Lung (tissue), 17 donors: ENCODE measurements at places on chromosomes 13 and 19. TPM values are rescaled to one million over a fixed set of nuclear protein-coding genes. Genes with fewer than 3 reads are reported as not detected.

Gene PRKCG
- not detected for polyA plus RNA-seq

Gene BCL2L12
- polyA plus RNA-seq = 18.3 TPM

Gene ZNF583
- 1.3 TPM for polyA plus RNA-seq

Gene METTL21C
- polyA plus RNA-seq = not detected

Gene KISS1R
- polyA plus RNA-seq = 0.13 TPM

Gene SMIM24
- 0.22 TPM for polyA plus RNA-seq

Gene MTUS2
- 0.06 TPM for polyA plus RNA-seq

Gene TSSK6
- polyA plus RNA-seq = 1.7 TPM

Gene CGB3
- not detected for polyA plus RNA-seq

Gene ZNF256
- 2.7 TPM for polyA plus RNA-seq

Gene TMIGD2
- 0.53 TPM for polyA plus RNA-seq

Gene SMARCA4
- polyA plus RNA-seq = 52.3 TPM

Gene F10
- polyA plus RNA-seq = 2.5 TPM

Gene ZNF146
- 33.1 TPM for polyA plus RNA-seq
